Dermis blood vessel endothelial cell (primary cell): ENCODE measurements at places on chromosomes 7 and 10. TPM values are rescaled to one million over a fixed set of nuclear protein-coding genes. Genes with fewer than 3 reads are reported as not detected.
A peak's percentile ranks its signal among the peaks of the same experiment; 100 is the strongest.

GRCh38 chr10:114131094-114131493 is 42.9 kb downstream of the CCDC186 start:
- no peak for DNase-seq

Gene UNCX
- not detected in 2 replicates for total RNA-seq

DNA sequence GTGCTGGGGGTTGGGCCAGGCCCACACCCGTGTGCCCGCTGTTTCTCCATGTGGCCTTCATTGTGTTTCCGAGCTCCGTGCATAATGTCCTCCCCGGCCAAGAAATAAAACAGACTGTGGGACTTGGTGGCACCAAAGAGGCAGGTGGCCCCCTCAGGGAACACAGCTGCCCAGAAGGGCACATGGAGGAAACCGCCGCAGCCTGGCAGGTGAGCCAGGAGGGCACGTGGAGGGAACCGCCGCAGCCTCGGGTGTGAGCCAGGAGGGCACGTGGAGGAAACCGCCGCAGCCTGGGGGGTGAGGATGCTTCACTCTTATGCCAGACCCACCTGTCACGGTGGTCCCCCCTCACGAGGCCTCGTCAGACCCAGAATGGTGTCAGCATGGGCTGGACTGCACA is 288.7 kb downstream of the WDR37 start:
- DNase-seq: no peak

- peak; percentile 50 for DNase-seq
These were observed 11.7 kb downstream of the STAM start for GRCh38 chr10:17655567-17656146.

GRCh38 chr7:46301677-46302076 is 380.6 kb upstream of the IGFBP3 start:
- DNase-seq: no peak
